Activated CD4-positive, alpha-beta T cell treated with anti-CD3 and anti-CD28 coated beads for 24 hours (primary cell): ENCODE measurements at places on chromosomes 1 and 21.

DNA sequence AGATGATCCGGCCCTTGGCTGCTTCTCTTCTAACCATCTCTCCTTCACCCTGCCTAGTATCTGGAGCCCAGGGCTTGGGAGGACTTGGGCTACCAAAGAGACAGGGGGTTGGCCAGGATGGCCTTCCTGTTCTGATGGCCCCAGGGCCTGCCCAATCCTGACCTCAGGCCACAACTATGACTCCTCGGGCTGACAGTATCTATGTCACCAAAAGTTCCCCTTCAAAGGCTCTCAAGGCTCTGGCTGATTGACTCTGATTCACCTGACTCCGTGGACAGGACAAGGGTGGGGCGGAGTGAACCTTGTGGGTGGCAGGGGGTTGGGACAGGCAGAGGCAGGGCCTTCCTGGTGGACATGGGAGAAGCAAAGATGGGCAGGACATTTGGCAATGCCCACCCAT, 12.7 kb downstream of the MEF2D start:
- no peak for DNase-seq

DNA sequence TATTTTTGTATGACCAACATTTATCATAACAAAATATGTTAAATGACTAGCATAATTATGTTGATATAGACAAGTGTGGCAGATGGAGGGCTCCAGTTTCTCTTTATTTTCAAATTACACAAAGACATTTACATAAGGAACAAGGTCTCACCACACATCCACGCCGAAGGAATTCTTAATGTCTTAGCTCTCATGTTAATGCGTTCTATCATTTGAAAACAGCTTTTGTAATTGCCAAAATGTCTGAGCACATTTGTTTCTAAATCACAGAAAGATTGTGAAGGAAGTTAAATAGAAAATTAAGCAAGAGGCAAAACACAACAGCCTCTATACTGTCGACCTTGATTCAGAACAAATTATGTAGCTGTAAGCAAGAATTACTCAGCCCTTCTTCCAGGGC, 223.0 kb upstream of the NR5A2 start:
- no peak for DNase-seq

DNA sequence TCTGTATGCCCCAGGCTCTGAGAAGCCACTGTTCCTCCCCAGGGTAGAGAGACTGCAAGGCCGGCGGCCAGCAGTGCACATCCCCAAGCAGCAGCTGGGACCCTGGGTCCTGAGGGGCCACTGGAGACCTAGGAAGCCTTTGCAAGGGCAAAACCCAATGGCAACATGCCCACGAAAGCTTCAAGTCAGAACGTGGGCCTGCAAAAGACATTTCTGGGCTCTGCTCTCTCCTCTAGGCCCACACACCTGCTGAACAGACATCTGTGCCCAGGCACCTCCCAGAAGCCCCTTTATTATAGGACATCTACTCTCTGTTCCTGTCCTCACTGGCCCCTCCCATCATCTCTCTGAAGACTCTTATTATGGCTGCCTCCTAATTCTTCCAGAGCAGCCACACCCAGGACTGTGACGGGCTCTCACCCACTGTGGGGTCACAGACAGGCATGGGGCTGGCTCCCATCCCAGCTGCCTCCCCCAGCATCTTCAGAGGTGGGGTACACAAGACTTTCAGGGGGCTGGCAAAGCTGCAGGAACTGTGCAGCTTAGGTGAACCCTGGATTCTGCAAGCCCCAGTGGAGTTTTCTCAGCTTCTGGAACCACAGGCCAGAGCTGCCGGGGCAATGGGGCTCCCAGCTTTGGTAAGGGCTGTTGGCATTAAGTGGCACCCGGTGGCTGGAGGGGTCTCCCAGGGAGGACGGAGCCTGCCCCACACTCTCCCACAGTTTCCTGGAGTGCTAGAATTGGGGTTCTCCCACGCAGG, 12.6 kb downstream of the TRIM11 start:
- DNase-seq, result no peak

GRCh38 chr1:235742914-235743599, 93.5 kb upstream of the GNG4 start:
- DNase-seq, result no peak

DNA sequence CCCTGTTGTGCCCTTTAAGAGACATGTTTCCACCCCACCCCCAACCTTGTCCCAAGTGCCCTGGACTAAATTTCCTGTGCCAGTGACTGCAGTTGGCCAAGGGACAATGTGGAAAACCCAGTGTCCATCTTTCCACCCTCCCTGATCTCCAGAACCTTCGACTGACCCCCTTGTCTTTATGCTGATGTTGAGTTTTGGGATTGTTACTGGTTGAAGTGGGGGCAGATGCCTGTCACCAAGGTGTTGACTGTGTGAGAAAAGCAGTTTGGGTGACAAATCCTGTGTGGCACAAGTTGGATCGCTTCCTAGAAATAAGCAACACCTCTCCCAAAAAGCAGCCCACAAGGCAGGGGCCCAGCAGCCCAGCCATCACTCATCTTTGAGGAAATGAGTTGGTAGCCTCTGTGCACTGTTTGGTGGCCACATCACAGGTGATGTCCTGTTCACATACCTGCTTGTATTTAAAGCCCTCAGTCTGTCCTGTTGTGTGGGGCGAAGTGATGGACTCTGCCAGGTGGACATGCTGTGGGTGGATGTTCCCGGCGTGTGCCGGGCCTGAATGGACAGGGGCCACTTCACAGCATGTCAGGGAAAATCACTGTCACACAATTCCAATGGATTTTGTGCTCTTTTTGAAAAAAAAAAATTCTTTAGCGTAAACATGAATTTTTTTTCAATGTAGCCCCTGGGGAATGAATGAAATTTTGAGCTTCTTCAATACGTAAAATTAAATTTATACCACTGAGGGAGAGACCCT, 6.6 kb upstream of the MIIP start:
- no peak for DNase-seq

DNA sequence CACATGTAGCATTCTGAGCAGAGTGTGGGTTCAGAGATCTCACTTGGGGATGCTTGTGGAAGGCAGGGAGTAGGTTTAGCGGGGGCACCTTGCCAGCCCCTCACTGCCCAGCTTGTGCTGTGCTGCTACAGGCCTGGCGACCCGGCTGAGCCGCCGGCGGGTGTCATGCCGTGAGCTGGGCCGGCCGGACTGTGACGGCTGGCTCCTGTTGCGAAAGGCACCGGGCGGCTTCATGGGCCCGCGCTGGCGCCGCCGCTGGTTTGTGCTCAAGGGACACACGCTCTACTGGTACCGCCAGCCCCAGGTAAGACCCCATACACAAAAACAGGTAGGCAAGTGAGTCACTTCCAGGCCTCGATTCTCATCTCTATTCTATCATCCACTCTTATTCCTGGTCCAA, 5.5 kb upstream of the CATSPER4 start:
- DNase-seq, result no peak

DNA sequence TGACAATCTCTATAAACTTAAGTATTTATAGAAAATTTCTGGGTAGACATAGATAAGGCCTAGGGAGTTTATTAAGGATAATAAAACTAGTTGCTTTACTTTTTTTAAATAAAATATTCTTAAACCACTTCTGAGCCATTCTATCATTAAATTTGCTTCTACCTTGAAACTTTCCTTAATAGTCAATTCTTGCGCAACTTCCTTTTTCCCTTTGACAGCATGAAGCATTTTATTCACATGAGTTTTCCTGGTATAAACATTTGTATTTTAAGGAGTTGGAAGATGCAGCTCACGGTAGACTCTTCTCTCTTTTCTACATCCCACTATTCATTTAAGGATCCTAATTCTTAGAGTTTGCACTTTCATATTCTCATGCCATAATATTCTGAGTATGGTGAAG, 75.8 kb upstream of the DPH5 start:
- no peak for DNase-seq

DNA sequence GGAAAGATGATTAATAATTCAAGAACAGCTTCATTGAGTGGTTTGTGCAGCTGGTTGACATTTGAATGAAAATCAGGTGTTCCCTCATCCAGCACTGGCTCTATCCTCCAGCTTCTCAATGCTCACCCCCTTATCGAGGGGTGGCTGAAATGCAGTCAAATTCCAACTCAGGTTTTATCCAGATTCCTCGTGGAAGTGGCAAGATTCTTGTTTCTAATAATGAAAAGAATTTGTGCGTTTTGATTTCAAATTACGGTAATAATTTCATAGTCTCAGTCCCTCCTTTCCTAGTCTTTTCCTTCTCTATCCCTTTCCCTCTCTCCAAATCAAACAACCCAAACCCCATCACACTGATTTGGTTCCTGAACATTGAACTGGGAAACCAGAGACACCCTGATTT, 3.1 kb downstream of the CNIH3 start:
- DNase-seq, result no peak

DNA sequence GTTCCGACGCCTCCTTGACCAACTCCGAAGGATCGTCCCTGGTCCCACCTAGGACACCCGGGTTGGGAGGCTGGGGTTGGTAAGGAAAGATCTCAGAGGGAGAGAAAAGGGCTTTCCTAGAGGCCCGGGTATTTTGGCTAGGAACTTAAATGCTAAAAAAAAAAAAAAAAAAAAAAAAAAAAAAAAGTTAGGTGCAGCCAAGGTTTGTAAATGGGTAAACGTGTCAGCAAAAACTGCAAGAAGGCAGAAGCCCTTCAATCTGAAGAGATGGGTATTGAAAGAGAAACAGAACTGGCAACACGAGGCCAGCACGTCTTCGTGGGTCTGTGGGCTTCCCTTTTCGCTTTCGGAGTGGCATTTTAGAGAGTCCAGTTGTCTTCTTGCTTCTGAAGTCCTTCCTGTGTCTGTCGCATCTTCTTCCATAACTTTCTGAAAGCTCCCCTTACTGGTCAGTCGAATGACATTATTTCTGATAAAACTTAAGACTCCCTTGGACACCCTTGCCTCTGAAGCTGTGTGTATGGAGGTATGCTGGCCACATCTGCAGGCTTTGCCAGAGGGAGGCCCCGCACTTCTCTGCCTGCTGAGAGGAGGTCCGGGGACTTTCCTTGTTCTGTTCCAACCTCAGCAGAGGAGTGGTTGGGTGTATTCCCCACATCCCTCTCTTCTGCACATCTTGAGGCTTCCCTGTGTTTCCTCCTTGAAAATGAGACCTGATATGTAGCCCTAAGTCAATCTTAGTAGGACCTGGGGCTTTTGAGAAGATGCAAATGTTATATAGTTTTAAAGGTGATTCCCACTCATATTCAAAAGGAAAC, 745 bp downstream of the RCSD1 start:
- no peak for DNase-seq

GRCh38 chr1:40232444-40232843, 15.3 kb upstream of the TMCO2 start:
- peak; percentile 62 for DNase-seq

DNA sequence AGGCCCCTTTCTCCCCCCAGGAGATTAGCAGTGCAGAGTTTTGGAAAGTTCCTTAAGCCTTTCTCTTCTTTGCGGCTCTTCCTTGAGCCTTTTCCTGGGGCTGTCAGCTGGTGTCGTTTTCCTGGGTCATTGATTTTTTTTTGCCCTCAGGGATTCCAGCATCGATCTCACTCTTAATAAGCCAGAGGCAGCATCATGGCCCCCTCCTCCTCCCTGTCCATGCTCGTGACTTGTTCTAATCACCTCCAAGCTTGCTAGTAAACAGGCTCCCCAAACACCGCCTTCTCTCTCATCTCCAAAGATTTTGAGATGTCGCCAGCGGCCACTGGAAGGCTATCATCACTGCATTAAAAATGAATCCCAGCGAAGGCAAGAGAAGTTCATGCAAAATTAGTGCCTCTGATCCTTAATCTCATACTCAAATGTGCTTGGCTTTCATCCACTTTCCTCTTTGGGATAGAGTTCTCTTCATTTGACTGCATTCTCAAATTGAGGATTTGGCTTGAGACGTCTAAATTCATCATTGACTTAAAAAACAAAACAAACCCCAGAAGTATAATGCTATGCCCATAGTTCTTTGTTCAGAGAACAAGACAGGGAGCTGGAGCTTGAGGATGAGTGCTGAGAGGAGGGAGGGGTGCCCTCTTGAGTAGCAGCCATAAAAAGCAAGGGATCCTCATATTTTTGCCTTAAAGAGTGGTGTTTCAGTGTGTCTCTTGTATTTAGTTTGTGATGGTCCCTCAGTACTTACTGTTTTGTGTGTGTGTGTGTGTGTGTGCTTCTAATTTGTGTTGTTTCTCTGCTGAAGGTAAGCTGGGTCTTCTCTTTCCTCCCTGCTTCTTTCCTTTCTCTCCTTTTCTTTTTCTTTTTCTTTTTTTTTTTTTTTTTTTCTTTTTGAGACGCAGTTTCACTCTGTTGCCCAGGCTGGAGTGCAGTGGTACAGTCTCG, 3.2 kb downstream of the EVA1C start:
- no peak for DNase-seq

GRCh38 chr1:183244466-183244865, 58.4 kb downstream of the LAMC2 start:
- no peak for DNase-seq

- DNase-seq, result no peak
These were observed 20.8 kb upstream of the MPC2 start for GRCh38 chr1:167957710-167958109.

- no peak for DNase-seq
These were observed 7.7 kb downstream of the TMEM61 start for GRCh38 chr1:54987919-54988705.

GRCh38 chr1:226664413-226665101, 74.5 kb downstream of the ITPKB start:
- no peak for DNase-seq

DNA sequence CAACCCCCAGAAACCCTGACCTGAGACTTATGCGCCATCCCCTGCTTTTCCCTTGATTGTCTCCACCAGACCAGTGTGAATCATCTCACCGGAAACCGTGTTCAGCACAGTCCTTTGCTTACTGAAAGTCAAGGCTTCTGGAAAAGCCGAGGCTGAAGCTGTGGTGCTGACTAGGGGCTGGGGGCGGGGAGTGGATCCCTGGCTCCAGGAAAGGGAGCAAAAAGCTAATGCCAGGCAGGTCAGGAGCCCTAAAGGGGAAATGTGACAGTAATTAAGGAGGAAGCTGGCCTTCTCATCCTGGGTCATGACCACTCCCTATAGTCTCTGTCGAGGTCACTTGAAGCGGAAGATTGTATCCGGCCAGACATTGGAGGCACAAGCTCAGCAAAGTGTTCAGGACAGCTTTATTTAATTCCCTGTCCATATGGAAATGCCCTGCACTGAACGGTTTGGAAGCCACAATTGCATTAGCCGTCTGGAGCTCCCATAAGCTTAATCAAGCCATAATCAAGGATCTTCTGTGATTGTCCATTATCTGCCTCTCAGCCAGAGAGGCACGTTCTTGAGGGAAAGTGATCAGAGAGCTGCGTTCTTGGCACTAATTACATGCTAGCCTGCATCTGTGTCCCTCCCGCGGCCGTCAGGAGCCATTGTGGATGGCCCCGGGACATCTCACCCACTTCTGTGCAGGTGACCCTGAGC, 403.6 kb downstream of the RRAGC start:
- no peak for DNase-seq
